ENCODE measurements at places on chromosomes 4 and X.
A peak's percentile ranks its signal among the peaks of the same experiment; 100 is the strongest.

DNA sequence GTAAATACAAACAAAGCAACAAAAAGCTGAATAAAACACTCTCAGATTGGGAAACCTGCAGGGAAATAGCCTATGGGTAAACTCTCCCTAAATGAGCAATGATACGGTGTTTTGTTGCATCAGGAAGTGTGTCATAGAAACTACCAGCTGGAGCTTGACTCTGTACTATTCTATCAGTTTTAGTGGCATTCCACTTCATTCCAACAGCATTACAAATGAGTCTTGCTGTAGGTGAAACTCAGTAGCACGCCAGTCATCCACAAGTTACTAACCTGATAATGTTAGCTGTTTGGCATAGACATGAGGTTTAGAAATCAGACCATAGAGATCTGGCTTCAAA is 24.9 kb downstream of the FGFBP1 start:
- peak; percentile 95 for DNase-seq

DNA sequence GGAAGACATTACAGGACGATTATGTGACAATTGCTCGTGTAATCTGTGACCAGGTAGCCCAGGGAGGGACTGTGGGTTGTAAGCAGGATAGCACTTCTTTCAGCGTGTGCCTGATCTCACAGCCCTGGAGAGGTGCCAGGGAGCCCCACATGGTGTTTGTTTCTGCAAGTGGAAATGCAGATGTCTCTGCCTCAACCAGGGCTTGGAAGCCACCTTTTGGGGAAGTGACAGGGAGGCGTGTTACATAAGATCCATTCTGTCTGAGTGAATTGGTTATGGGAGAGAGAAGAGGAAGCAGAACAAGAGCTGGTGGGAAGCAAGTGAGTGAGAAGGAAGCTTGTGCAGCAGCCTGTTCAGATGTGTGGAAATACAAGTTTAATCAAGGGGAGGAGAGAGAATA is 104.5 kb upstream of the GATB start:
- DNase-seq, result no peak

DNA sequence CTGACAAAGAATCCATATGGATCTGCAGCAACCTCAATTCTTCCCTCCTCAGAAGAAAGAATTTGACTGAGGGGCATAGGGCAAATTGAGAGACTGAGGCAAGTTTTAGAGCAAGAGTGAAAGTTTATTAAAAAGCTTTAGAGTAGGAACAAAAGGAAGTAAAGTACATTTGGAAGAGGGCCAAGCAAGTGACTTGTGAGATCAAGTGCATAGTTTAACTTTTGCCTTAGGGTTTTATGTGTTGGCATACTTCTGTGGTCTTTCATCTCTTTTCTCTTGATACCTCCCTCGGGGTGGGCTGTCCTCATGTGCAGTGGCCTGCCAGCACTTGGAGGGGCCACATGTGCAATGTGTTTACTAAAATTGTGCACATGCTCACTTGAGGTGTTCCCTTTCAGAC is 98.0 kb upstream of the MAGEB16 start:
- DNase-seq, result no peak

GRCh38 chr4:102157984-102158383 is 187.3 kb downstream of the SLC39A8 start:
- DNase-seq, result no peak

DNA sequence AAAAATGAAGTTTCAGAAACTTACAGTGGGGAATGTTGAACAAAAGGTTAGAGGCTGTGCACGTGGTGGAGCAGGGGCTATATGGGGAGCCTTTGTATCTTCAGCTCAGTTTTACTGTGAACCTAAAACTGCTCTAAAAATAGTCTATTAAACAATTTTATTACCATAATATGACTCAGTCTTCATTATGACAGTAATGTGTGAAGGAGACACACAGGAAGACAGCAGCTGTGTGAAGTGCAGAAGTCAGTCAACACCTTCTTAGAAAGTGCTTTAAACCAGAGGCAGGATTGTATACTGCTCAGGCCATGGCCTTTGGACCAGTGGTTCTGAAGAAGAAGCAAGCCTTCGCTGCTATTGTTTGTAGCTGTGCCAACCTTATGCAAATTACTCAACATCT is 89.7 kb downstream of the ARHGAP10 start:
- no peak for DNase-seq

- DNase-seq, result no peak
These were observed 159.7 kb downstream of the ANK2 start for GRCh38 chr4:113209153-113209552.

DNA sequence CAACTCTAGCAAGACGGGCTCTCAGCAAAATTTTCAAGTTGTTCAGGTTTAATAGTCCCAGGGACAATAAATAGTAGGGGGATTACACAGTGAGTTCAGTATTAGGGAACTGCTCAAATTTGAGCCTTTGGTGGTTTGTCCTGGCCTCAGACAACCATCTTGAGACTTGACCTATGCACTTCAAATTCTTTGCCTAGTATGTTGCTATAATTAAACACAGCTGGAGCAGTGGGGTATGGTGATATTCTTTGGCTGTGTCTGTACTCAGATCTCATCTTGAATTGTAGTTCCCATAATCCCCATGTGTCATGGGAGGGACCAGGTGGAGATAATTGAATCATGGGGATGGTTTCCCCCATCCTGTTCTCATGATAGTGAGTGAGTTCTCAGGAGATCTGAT is 43.3 kb upstream of the TEX13A start:
- DNase-seq, result no peak

- DNase-seq, result peak; percentile 16
These were observed 251.1 kb downstream of the DCLK2 start for GRCh38 chr4:150329373-150329772.

DNA sequence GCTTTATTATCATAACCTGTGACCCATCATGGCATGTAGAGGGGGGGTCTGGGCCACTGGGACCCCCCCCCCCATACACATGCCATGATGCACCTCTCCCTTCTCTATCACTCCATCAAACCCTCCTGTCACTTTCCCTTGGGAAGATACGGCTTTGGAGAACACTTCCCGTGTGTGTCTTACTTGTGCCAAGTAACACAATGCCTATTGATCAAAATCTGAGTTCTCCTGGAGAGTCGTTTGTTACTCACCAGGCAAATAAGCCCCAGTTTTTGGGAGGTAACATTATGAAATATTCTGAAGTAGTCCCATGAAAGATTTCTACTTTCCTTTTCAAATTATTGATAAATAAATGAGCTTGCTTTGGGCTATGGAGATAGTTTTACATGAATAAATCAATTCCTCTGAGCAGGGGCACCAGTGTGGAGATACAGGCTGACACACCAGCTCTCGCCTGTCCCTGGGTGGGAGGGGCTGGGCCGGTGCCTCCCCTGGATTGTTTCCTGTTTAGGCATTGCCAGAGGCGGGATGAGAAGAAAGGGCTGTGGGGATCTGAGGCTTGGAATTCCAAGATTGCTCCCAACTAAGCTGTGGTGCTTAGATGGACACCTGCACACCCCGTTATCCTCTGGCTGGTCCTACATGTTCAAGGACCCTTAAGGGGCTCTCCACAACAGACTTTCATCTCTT is 63.2 kb upstream of the WWC2 start:
- no peak for DNase-seq
